ENCODE measurements at places on chromosomes 11 and 22.

GRCh38 chr22:31327806-31328543, 18.2 kb downstream of the PATZ1 start:
- DNase-seq, result no peak

- no peak for DNase-seq
Observed at GRCh38 chr22:17336061-17336460, 33.2 kb upstream of the CECR2 start.

- no peak for DNase-seq
Observed at GRCh38 chr11:27696961-27697360, 3.3 kb downstream of the BDNF start.

DNA sequence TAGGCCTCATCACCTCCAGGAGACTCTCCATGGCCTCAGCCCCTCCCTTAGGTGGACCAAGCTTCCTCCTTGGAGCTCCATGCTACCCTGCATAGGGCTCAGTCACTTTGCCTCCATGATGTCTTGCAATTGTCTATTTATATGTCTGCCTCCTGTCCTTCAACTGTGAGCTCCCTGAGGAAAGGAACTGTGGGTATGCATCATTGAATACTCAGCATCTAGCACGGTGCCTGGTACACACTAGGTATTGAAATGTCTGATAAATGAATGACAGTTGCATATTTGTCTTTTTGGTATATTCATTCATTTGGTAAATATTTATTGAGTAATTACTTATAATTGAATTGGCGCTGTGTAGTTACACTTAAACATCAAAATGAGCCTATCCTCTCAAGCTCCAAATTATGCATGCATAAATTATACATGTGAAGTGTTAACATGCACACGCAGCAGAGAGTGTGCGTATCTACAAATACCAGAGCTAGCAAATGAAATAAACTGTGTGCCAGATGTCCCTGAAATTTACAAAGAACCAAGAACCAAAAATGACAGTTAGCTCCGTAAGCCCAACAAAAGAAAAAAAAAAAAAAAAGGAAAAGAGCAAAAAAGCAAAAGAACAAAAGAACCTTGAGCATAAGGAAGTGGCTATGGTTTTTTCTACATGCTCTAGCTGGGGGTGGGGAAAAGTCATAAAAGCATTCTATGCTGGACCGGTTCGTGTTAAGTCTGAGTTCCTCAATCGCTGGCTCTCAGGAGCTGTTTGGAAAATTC, 25.2 kb downstream of the GRAP2 start:
- no peak for DNase-seq

GRCh38 chr11:125348141-125348651, 147.9 kb downstream of the FEZ1 start:
- DNase-seq, result no peak
